ENCODE measurements at places on chromosomes 2 and 18.

- no peak for DNase-seq
Observed at GRCh38 chr2:28137221-28137620, 246.7 kb downstream of the BABAM2 start.

- no peak for DNase-seq
Observed at GRCh38 chr2:57417007-57417406, 629.6 kb upstream of the VRK2 start.

GRCh38 chr2:124610141-124610540 lies 585.1 kb downstream of the CNTNAP5 start:
- no peak for DNase-seq

DNA sequence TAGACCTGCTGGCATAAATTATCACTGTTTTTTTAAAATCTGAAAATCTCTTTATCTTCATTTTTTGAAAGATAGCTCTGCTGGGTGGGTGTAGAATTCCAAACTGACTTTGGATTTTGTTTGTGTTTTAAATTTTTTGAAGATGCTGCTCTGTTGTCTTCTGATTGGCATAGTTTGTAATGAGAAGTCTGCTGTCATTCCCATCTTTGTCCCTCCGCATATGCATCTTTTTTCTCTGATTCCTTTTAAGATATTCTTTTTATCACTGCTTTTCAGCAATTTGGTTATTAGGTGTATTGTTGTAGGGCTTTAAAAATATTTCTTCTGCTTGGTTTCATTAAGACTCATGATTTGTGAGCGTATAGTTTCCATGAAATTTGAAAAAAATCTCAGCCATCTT lies 7.2 kb downstream of the SNED1 start:
- no peak for DNase-seq

- no peak for DNase-seq
Observed at GRCh38 chr18:4284528-4284927, 170.6 kb downstream of the DLGAP1 start.

- no peak for DNase-seq
Observed at GRCh38 chr2:137964066-137964858, at the start of gene HNMT. Gene HNMT, plus strand, starts transcription at chr2:137964473. Its CDS starts 19 bp downstream, at chr2:137964492.

GRCh38 chr2:200496696-200497095 lies 13.2 kb downstream of the KCTD18 start:
- DNase-seq: no peak

DNA sequence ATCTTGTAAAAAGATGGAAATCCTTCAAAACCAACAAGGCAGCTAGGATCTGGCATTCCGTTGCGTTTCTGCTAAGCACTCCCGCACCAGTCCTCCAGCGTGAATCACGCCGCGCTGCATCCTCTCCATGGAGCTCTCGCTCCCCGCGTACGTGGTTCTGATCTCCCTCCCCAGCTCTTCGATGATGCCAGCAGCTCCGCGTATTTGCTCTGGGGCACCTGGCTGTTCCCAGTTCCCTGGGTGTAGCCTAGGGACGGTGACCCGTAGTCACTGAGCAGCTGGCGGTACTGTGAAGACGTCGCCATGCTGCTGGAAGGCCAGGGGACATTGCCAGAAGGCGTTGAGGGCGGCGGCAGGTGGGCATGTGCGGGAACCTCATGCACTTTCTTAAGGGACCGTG lies 407.5 kb downstream of the RNF144A start:
- no peak for DNase-seq

GRCh38 chr18:75139226-75139911 lies 69.6 kb downstream of the PTGR3 start:
- DNase-seq: no peak

- no peak for DNase-seq
Observed at GRCh38 chr18:13493079-13493478, 233.3 kb downstream of the FAM210A start.

DNA sequence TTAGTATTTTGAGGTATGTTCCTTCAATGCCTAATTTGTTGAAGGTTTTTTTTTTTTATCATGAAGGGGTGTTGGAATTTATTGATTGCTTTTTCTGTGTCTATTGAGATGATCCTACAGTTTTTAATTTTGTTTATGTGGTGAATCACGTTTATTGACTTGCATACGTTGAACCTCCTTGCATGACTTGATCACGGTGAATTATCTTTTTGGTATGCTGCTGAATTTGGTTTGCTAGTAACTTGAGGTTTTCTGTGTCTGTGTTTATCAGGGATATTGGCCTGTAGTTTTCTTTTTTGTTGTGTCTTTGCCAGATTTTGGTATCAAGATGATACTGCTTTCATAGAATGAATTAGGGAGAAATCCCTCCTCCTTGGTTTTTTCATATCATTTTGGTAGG lies 23.9 kb downstream of the CLIP4 start:
- DNase-seq: no peak

DNA sequence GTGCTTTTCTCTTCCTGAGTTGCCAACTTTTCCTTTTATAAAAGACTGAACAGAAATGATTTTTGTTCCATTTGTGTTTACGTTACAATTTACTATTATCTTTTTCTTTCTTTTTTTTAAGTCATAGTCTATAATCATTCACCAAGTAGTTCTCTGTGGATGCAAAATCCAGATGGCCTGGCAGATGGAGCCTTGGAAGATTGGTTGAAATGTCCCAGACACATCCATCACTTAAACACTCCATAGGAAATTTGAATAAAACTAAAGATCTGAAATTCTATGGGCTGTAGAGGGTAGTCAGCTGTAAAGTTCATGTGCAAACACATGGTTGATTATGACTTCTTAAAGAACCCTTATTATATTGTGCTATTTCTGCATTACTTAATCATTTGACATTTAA lies 164.8 kb upstream of the DOCK10 start:
- DNase-seq: no peak

GRCh38 chr2:446303-446874 lies 158.5 kb upstream of the ALKAL2 start:
- no peak for DNase-seq

GRCh38 chr18:376311-376710 lies 108.5 kb upstream of the THOC1 start:
- DNase-seq: no peak

DNA sequence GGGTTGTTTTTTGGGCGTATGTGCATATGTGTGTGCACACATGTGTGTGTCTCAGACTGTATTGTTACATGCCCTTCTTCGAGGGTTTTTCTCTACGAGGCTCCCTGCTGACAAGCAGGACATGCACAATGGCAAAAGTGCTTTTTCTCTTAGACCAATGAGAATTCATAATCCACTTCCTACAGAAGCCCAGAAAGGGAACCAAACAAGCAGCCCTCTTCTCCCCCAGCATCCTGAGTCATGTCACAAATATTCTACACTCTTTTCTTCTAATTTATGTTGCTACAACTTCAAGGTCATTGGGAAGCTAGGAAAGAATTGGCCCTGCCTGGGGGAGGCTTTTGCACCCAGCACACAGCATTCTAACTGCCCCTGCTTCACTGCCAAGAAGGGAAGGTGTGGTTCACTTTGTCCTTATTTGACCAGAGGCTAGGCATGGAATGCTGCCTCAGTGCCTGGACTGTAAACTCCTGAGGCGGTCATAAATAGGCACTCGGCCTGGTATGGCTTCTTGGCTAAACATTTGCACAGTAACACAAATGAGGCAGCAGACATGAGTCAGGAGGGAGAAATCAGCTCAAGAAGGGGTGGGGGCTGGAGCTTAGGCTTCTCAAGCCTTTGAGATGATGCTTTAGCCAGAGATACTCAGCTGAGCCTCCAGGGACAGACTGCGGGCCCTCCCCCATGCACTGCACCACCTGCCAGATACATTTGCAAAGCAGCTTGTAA lies 92.7 kb upstream of the KLF7 start:
- DNase-seq: no peak

GRCh38 chr2:38648107-38648761 lies 17.7 kb upstream of the GALM start:
- DNase-seq: no peak
